ENCODE measurements at places on chromosomes 11 and 22. TPM values are rescaled to one million over a fixed set of nuclear protein-coding genes. Genes with fewer than 3 reads are reported as not detected.

Gene PLEKHA7
- total RNA-seq = 26.9 TPM

Gene APOL1
- total RNA-seq = 27.0 TPM

Gene TTLL1
- total RNA-seq = 7.8 TPM

Gene YPEL1
- total RNA-seq = 8.3 TPM
